ENCODE measurements at places on chromosomes 6 and 20.

- no peak for DNase-seq
These were observed 112.8 kb downstream of the DACT2 start for GRCh38 chr6:168206661-168207274.

- no peak for DNase-seq
These were observed 13.7 kb downstream of the EXOC2 start for GRCh38 chr6:679282-679681.

- no peak for DNase-seq
These were observed 66.6 kb upstream of the TAB2 start for GRCh38 chr6:149250951-149251350.

DNA sequence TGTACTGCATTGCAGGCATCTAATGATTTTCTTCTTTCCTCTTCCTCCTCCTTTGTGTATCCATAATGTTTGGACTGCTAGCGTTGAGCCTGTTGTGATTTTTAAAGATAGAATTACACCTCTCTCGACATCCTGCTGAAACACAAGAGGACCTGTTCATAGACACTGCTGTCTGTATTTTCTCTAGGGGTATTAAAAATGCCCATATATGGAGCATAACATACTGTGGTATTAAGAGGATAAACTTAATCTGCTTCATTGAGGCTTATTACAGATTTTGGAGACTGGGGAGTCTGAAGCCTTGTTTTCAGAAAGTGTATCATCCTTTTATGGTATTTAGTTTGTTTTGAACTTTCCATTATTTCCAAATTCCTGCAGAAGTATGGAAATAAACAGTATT is 414.3 kb downstream of the CDKAL1 start:
- DNase-seq = no peak

DNA sequence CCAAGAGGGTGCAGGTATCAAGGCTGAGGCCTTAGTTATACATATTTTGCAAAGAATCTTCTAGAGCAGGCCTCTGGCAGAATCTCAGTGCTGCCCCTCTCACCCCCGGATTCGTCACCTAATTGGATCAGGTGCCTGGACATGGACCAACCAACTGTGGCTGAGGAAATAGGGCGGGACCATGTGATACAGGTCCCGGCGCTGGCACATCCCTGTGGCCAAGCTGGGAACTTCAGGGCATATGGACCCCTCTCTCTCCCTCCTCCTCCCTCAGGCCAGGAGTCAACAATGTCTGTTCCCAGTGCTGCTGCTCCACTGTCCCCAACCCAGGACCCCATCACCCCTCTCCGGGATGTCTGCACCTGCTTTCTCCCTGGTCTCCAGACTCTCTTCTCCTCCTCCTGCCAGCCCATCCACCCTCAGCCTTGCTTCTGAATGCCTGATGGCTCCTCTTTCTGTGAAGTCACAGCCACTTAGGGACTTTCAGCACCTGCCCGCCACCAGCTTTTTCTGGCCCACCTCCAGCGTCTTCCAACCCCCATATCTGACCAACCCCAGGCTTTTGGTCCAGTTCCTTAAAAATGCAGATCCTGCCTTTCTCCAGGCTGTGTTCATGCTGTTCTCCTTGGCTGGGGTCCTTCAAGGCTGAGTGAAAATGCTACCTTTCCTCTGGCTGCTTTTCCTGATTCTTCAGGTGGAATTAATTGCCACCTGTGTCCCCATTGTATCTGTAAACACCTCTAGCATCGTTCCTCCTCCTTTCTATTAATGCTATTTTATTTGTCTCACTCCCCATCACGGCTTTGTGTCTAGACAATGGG is 19.0 kb upstream of the MLN start:
- DNase-seq = no peak

DNA sequence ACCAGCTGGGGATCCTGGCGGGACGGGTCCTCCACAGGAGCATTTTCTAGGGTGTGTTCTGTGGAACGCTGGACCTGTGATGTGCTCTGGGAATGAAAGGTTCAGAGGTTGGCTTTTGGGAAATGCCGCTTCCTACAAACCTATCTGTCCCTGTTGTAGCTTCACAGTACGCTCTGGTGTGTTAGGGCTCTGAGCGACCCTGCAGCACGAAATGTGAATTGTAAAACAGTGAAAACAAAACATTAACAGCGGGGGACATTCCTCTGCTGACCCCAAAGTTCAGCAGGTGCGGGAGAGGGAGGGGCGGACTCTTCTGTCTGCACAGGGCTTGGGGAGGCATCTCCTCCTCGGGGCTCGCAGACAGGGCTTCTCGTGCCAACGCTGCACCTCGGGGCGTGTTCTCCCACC is 155.9 kb downstream of the NRN1 start:
- no peak for DNase-seq

- DNase-seq = no peak
These were observed 16.7 kb downstream of the ZNF292 start for GRCh38 chr6:87171938-87172633.

GRCh38 chr6:48658915-48659314 is 547.9 kb upstream of the PTCHD4 start:
- DNase-seq = no peak

DNA sequence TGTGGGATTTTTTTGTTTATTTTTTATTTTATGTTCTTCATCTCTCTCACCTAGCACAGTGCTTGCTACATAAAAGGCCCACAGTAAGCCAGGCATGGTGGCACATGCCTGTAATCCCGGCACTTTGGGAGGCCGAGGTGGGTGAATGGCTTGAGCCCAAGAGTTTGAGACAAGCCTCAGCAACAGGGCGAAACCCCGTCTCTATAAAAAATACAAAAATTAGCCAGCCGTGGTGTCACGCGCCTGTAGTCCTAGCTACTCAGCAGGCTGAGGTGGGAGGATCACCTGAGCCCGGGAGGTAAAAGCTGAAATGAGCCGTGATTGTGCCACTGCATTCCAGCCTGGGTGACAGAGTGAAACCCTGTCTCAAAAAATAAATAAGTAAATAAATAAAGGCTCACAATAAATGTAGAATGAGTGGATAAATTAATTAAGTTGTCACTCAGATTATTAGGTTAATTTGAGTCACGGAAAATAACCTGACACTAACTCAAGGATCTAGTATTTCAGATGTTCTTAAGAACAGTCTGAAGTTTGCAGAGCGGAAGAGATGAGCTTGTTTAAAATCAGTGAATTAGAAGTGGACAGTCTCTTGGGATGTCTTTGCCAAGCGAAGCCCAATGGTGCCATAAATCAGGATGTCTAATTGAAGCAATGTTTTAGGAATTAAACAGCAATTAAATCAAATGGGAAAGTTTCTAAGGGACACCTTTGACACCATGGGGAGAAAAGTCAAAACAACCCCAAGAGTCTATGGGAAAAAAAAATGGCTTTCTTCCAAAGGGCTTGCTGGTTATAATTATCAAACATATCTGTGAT is 214.4 kb downstream of the ZNF217 start:
- DNase-seq = no peak

DNA sequence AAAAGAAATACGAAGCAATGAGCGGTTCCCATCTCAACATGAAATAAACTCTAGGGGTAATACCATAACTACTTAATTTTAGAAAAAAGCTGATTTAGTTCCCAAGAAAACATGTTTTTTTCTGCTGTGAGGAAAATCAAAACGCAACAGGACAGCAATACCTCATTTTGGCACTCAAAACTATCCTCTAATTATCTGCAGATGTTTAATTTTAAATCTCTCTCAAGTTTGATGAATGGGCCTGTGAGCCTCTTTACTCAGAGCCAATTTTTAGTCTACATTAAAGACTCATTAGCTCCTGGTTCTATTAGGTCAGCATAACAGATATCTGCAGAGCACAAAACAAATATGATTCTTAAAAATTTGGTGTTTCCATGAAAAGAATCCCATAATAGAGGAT is 28.1 kb downstream of the RNF24 start:
- DNase-seq = no peak

DNA sequence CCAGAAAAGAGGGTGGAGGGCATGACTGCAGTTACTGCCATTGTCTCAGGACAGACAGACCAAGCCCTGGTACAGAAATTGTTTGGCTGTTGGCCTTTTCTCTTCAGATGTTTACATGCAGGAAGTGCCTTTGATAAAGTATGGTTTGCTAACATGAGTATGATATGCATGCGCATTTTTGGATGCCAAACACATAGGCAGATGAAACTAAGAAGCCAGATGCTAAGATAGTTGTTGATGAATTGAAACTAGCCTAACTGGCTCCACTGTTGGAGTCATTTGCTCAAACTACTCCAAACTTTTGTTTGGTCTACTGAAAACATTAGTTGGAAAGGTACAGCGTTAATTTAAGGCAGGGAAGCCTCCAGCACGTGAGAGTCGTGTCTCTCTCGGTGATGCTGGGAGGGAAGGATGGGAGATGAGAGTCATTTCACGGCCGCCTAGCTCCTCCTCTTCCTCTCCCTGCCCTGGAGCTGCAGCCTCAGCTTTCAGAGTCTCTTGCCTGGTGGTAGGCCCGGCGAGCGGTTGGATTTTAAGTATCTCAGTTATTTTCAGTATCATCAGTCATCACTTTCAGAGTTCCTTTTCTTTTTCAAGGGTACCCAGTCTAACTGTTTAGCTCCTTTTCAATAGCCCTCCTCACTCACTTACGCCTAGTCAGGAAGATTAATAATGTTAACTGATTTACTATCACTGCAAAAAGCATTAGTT is 29.7 kb downstream of the RREB1 start:
- DNase-seq = no peak

DNA sequence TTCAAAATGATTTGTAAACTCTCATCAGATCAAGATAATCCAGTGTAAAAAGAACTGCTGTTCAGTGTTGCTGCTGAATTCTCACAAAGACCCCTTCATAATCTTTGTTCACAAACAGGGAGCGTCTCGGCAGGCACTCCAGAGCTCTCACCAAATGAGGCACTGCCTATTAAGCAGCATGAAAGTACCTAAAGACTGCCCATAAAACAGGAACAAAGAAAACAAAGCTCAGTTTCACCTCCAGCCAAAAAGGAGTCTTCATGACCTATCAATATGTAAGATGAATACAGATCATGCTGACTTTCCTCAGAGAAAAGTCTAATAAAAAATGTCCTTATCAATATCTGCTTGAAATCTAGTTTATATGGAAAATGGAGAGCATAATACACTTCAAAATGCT is 41.8 kb downstream of the GPR63 start:
- no peak for DNase-seq

DNA sequence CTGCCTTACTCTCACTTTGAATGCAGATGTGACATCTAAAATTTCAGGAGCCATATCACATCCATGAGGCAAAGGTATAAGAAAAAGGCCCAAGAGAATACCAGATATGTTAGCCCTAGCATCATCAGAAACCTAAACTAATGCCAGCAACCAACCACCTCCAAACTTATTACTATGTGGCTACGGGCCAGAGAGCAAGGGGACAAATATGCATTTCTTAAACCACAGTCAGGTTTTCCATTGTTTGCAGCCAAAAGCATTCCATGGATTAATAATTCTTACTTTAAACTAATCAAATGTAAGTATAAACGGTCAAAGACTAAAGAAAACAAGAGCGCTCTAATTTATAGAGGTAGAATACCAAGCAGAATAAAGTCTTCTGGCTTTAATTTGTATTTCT is 84.7 kb downstream of the TASP1 start:
- no peak for DNase-seq

DNA sequence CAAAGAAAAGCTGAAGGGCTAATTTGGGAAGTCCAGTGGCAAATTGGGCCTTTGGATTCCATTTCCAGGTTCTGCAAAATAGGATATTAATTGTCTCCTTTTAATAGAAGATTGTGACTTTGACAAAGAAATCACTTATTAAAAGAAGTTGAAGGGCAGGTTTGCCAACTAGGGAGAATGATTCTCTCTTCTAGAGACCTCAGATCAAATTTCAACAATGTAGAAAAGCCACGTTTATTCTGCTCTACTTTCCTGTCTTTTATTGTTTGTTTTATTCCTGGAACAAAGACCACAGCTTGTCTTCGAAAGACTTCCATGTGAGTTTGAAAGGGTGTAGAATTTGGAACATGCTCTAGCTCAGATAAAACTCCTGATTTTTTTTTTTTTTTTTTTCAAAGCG is 65.5 kb upstream of the PRL start:
- no peak for DNase-seq
